Pancreas (tissue), 10 donors: ENCODE measurements at places on chromosomes 7 and 10. TPM values are rescaled to one million over a fixed set of nuclear protein-coding genes. Genes with fewer than 3 reads are reported as not detected.

Gene OPALIN
- polyA plus RNA-seq: not detected

Gene PRSS37
- polyA plus RNA-seq: not detected

Gene ASZ1
- polyA plus RNA-seq: not detected

Gene ACTL6B
- polyA plus RNA-seq: 7.7 TPM
